Ovary (tissue), 10 donors: ENCODE measurements at places on chromosomes 4 and X. TPM values are rescaled to one million over a fixed set of nuclear protein-coding genes. Genes with fewer than 3 reads are reported as not detected.

The LANCL3 gene
- 0.03 TPM for total RNA-seq

The PPEF2 gene
- not detected for total RNA-seq

The LRCH2 gene
- total RNA-seq: 8.7 TPM

The EXOC1L gene
- not detected for total RNA-seq

The XAGE1A gene
- total RNA-seq: not detected

The ARMCX5 gene
- 15.8 TPM for total RNA-seq

The TMEM255A gene
- total RNA-seq: 16.3 TPM

The MAGEB1 gene
- not detected for total RNA-seq

The FGFR3 gene
- total RNA-seq: 0.32 TPM

The NXF2 gene
- not detected for total RNA-seq

The TLR3 gene
- total RNA-seq: 6.9 TPM

The GAGE1 gene
- not detected for total RNA-seq

The ABHD18 gene
- total RNA-seq: 10.9 TPM

The CT45A2 gene
- total RNA-seq: not detected

The P2RY8 gene
- total RNA-seq: 1.3 TPM

The UGT2A1 gene
- total RNA-seq: not detected

The GPR143 gene
- total RNA-seq: 3.4 TPM

The FMR1NB gene
- not detected for total RNA-seq

The AWAT1 gene
- total RNA-seq: not detected

The MAGEE2 gene
- total RNA-seq: not detected

The NR3C2 gene
- 22.2 TPM for total RNA-seq

The BEX3 gene
- total RNA-seq: 355 TPM

The EFHC2 gene
- total RNA-seq: 1.8 TPM

The CENPE gene
- total RNA-seq: 0.68 TPM

The FGB gene
- not detected for total RNA-seq

The TAF7L gene
- total RNA-seq: not detected

The SPACA5 gene
- total RNA-seq: not detected

The KCTD8 gene
- total RNA-seq: 6.1 TPM

The ATOH1 gene
- total RNA-seq: not detected

The CYBB gene
- total RNA-seq: 15.9 TPM

The SLC6A14 gene
- total RNA-seq: not detected

The APLN gene
- total RNA-seq: 2.2 TPM

The AMTN gene
- total RNA-seq: not detected

The SPANXN5 gene
- not detected for total RNA-seq

The MAGEB10 gene
- total RNA-seq: not detected

The GBA3 gene
- total RNA-seq: 5.4 TPM

The FRG1 gene
- 35.0 TPM for total RNA-seq

The IL3RA gene
- 0.12 TPM for total RNA-seq

The GPRASP2 gene
- 60.6 TPM for total RNA-seq

The RHOXF2 gene
- total RNA-seq: 0.12 TPM

The PDCL2 gene
- not detected for total RNA-seq

The RHOH gene
- 1.6 TPM for total RNA-seq

The LDB2 gene
- total RNA-seq: 24.1 TPM

The ETFDH gene
- total RNA-seq: 19.2 TPM

The SRPK3 gene
- 2.1 TPM for total RNA-seq

The RWDD4 gene
- total RNA-seq: 37.8 TPM

The GABRG1 gene
- total RNA-seq: 0.48 TPM

The COX7B2 gene
- not detected for total RNA-seq

The CLGN gene
- total RNA-seq: 1.1 TPM

The CDS1 gene
- total RNA-seq: 10.1 TPM

The MPC1L gene
- not detected for total RNA-seq

The TCEAL7 gene
- 22.1 TPM for total RNA-seq

The PDS5A gene
- total RNA-seq: 59.3 TPM

The FRMD7 gene
- not detected for total RNA-seq

The KLB gene
- under 0.01 TPM for total RNA-seq

The RAPGEF2 gene
- total RNA-seq: 22.4 TPM

The SLC26A1 gene
- total RNA-seq: 0.12 TPM

The CSN3 gene
- not detected for total RNA-seq

The UNC5C gene
- total RNA-seq: 5.3 TPM
